ENCODE measurements at places on chromosomes 5 and 9.

DNA sequence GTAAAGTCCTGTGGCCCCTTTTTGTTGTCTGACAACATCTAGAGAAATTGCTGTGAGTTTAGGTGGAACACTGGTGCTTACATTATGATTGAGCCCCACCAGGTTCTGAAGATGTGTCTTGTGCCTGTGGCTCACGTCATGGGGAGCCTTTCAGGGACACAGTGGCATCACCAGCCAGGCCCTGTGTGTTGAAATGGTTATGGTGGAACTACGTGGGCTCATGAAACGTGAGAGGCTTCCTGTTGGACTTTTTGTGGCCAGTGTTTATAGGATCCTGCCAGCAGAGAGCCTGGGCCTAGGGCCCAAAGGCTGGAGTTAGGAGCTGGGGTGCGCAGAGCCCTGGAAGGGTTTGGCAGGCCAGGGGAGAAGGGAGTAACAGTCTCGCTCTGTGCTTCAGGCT lies 46.8 kb downstream of the TENT4A start:
- no peak for DNase-seq

DNA sequence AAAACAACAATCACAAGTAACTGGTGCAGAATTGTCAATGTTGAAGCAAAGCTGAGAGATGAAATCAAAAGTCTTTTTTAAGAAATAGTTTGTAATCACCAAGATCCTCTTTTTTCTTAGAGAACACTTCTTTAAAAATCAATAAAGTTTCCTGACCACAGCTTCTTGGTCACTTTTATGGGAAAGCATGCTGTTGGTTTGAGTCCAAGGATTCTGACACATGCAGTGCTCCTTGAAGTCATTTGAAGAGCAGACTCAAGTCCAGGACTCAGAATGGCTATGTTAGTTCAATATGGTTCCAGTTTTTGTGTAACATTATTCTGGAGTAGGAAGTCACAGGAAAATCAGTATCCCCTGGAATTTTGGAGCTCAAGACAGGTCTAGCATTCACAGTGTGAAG lies 480.6 kb downstream of the NR2F1-AS1 start:
- no peak for DNase-seq

DNA sequence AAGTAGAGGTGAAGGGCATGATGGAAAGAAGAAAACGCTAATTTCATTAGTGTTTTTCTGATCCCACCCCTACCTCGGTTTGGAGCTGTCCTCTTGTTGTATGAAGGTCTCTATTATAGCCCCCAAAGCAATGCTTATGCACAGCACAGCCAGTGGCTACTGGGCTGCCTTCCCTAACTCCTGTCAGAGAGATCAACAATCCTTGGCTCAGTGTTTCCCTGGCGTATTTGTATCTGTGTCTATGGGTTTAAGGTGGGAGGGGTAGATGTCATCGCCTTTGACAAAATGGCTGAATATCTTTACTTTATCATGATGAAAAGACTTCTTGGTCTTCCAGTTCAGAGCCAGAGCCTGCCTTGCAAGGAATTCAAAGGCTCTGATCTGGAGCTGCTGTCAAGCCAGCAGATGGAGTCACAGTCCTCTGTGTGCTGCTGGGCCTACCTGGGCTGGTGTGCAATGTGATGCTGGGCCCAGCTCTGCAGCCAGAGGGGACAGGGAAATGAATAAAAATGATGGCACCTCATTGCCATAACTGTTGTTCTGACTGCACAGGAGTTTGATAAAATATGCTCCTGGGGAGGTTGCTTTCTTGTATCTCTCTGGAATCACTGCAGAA lies 20.1 kb upstream of the HSPA9 start:
- no peak for DNase-seq

GRCh38 chr9:76856016-76856415 lies 49.9 kb downstream of the PRUNE2 start:
- DNase-seq, result no peak

- DNase-seq, result no peak
These were observed 14.8 kb upstream of the DMRT1 start for GRCh38 chr9:826500-827280.

GRCh38 chr5:152218694-152219093 lies 186.4 kb downstream of the NMUR2 start:
- DNase-seq, result no peak

DNA sequence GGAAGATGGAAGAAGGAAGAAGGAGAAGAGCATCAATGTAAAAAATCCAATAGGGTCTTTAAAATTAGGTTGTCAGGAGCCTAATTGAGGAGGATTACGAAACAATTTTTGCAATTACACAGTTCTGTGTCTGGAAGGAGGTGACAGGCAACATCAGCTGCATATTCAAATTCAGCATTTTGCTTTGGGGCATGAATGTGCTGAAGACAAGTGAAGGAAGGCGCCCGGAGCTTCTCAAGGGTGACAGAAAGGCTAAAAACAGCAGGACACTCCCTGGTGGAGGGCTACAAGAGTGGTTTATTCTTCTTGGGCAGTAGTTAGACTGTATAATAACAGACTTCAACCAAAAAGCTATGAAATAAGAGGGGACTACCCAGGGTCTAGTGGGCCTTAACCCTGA lies 188.3 kb downstream of the BRINP1 start:
- DNase-seq, result no peak

DNA sequence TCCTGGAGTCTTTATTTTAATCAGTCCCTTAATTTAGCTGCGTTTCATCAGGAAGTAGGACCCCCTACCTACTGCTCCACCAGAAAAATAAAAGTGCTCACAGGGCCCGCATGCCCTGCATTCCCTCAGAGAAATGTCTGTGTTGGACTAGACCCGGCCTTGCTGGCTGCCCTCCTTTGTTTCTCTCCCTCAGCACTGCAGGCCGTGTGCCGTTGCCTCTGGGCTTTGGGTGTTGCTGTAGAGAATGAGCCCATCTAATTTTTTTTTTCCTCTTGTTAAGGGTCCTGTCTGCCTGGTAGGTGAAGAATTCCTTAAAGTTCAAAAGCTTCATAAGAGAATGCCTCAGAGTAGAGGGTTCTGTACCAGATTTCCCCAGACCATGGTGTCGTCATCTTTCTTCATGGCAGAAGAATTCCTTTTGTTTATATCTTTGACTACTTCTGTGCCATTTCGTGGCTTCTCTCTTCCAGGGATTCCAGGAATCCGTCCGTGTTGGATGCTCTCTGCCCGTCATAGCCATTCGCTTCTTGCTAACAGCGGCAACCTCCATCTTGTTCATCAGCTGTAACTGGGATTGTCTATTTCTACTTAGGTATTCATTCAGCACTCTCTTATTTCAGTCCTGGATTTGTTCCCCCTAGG lies 49.8 kb upstream of the ANGPTL2 start:
- DNase-seq, result no peak

- DNase-seq, result no peak
These were observed 55.6 kb downstream of the ATPSCKMT start for GRCh38 chr5:10194083-10194482.

DNA sequence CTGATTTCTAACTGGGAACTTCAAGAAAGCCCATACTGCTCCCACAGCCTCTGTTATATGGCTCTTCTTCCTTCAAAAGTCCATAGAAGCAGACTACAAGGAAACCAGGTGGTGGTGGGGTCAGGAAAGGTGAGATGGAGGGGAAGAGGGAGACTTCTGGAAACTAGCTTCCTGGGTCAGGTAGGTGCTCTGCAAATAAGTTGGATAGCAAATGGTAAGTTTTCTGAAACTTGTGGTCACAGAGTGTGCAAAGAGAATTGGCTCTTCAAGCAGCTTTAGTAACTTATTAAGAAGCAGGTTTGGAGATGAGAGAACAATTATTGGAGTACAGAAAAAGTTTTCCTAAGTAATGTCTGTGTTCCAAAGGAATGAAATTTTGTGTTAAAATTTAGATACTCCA lies 316.9 kb downstream of the ADGRV1 start:
- no peak for DNase-seq

GRCh38 chr5:106854922-106855321 lies 815.8 kb downstream of the EFNA5 start:
- no peak for DNase-seq

- no peak for DNase-seq
These were observed 54.1 kb downstream of the AP3S1 start for GRCh38 chr5:115895821-115896220.

DNA sequence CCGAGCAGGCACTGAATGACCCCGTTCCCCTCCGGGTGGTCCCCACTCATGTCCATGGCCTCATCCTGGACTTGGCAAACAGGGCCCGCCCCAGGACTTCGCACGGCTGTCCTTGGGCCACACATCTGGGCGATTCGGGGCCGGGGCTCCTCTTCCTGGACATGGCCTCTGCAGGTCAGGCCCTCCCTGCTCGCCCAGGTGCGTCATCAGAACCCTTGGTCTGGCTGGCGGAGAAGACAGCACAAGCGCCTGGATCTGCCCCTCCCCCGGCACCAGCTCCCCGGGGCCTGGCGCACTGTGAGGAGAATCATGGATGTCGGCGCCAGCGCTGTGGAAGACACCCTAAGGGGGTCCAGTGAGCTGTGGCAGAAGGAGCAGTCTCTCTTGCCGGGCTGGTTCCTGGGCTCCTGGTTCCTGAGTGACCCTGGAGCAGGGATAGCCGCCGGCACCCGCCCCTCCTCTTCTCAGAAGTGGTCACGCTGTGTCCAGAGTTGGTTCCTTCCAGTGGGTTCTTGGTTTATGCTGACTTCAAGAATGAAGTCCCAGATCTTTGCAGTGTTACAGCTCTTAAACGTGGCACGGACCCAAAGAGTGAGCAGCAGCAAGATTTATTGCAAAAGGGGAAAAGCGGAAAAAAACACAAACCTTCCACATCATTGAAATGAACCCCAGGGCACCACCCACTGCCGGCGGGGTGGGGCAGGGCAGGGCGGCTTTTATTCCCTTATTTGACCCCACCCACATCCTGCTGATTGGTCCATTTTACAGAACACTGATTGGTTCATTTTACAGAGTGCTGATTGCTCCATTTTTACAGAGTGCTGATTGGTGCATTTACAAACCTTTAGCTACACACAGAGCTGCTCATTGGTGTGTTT lies 25.9 kb upstream of the SLC12A7 start:
- no peak for DNase-seq

DNA sequence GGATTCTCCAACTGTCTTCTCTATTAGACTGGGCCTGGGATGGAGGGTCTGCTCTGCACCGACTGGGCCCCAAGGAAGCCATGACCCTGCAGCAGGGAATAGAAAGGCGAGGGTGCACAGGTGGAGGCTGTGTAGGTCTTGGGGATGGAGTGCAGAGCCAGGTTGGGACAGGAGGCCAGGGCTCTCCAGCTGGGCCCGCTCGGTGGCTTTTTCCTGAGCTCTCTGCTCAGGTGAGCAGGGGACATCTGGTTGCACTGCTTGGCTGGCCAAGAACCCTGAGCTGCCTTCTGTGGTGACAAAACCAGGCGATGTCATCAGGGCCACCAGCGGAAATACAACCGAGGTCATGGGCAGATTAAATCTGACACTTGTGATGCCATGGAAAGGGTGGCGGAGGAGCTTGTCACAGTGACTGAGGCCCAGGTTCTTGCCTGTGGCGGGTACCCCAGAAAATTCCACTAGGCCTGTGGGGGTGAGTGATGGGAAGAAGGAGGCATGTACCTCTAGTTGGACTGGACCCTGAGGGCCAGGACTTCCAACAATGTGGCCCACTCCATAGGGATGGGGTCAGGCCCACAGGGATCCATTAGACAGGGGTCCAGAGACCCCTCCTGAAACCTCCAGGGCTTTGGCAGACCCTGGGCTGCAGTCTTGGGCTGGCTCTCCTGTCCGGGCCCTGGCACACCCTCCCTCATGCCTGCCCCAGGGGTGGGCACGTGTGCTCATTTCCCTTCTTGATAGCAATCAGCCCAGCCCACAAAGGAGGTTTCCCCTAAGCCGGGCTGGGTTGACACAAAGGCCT lies 4.4 kb upstream of the IL3 start:
- peak; percentile 24 for DNase-seq

- DNase-seq, result no peak
These were observed 68.7 kb downstream of the MARCHF3 start for GRCh38 chr5:126961702-126962101.

DNA sequence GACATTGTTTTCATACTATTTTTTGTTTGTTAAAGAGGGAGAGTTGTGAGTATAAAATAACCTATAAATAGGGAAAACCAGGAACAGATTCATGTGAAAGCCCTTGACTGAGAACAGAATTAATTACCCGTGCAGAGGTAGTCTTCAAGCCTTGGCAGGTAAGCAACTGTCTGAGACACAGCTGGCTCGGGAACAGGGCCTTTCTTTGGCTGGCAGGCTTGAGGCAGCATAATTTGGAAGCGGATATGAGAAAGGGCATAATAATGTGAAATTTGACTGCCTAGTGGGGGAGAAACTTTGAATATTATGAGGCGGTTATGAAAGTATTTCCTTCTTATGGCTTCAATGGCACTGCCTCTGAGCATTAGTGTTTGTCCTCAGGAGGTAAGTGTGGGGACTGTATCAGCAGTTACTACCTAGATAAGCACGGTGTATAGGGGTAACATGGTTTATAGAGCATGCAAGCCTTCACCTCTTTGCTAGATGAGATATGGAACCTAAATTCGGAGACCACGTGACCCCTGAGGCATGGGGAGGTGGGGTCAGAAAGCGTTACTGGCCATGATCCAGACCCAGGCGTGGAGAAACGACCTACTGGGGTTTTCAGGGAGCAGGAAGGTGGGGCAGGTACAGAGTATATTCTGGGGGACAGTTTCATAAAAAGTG lies 210.2 kb upstream of the GAS1 start:
- no peak for DNase-seq

- DNase-seq, result no peak
These were observed 209.9 kb downstream of the AOPEP start for GRCh38 chr9:94936419-94936818.

DNA sequence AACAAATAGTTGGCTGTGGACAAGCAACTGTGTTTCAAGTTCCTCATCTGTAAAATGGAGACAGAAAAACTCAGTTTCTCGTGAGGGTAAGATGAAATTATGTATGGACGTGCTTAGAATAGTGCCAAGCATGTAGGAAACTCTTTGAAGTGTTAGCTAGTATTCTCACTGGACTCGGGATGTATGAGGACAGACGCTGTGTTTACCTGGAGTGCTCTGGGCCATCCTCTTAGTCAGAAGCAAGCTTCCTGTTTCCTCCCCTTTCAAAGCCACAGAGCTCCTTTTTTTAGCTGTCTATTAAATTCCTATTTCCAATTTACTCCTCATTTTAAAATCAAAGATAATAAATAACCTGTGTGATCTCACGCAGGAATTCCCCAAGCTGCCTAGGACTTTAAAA lies 23.8 kb upstream of the IQGAP2 start:
- no peak for DNase-seq

- DNase-seq, result no peak
These were observed 90.5 kb downstream of the ACTL7B start for GRCh38 chr9:108765265-108765664.

GRCh38 chr9:114941376-114941775 lies 11.0 kb upstream of the TNFSF8 start:
- no peak for DNase-seq
